ENCODE measurements at places on chromosomes 11 and 22.

DNA sequence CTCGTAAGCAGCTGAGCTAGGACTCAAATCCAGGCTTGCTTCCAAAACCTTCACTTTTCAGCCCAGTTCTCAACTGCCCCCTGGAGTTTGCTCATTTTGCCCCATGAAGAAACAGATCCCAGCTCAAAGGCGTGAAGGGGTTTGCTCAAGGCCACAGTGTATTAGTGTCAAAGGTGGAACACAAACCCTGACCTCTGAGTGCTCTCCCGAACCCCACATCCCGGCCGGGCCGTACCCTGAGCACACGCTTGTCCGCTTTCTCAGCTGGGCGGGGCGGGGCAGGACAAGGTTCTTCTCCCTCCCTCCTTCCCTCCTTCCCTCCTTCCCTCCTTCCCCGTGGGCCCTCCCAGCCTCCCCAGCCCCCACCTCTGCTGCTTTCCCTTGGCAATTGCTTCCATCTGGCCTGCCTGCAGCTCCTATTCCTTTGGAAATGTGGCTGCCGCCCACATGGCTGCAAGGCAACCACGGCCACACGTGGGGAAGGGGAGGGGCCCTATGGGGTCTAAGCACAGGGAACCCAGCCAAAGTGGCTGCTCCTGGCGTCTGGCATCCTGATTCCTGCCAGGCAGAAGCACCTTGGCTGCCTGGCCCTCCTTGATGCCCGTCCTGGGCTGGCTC, 4.1 kb downstream of the ST3GAL4 start:
- no peak for DNase-seq

GRCh38 chr11:70060611-70061293, 17.4 kb upstream of the ANO1 start:
- no peak for DNase-seq

DNA sequence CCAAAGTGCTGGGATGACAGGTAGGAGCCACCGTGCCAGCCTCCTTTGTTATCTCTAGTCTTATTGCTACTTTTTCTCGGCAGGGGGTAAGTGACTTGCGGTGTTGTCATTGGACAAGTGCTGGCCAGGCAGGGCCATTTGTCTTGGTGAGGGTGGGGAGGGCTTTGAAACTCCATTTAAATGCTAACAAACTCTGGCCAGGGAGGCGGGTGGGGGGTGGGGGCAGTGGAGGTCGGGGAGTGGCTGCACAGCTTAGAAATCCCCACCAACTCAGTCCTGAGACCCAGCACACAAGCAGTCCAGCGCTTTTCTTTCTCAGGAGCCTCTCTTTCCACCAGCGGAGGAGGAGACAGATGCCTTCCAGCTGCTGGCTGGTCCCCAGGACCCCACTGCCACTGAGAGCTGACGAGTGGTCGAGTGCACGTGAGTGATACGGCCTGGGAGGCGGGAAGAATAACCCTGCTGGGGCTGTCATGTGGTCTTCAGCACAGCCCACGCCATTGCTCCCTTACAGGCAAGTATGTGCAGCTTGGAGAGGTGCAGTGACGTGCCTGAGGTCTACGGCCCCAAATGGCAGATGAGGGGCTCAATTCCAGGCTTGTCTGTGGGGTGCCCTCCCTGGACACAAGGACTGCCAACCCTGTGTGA, 24.2 kb upstream of the OSBPL5 start:
- no peak for DNase-seq

DNA sequence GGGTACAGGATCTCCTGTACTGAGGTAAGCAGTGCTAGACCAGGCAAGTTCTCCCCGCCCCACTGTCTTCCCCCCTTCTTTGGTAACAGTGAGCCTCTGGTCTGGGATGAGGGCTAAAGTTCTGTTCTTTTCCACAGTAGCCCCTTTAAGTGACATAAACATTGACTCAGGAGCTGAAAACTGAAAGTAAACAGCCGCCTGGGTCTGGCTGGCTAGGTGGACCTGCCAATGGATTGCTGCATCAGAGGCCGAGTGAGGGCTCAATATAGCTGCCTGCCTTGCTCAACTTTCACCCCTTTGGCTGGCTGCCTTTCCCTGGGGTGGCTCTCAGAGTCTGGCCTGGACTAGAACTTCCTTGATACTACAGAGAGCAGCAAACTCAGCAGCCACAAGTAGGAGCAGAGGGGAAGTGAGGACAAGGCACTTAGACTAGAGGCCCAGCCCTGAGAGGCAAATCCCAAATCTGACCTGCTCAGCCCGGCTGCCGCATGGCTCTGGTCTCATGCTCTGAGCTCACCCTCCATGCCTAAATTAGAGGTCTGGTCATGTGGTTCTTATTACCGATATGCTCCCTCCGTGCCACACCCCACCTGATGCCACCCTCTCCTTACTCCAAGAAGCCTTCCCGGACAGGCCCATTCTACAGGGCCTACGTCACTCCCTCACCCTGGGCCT, 9.6 kb upstream of the UCP3 start:
- no peak for DNase-seq

DNA sequence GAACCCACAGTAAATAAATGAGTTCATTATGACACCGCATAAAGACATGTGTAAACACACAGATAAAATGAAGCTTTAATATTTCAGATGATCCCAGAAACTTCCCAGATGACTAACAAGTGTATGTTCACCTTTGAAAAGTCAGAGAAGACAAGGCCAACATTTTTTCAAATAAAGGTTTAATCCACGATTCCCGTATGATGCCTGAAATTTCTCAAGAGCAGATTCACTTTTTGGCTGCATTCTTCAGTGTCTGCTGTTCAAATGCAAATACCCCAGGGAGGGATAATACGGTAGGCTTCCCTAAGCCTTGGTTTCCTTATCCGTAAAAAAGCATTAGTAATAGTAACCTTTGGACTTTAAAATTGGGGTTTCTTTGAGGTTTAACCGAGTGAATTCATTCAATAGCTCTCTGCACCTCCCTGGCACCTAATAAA, 62.5 kb downstream of the SYTL2 start:
- no peak for DNase-seq

DNA sequence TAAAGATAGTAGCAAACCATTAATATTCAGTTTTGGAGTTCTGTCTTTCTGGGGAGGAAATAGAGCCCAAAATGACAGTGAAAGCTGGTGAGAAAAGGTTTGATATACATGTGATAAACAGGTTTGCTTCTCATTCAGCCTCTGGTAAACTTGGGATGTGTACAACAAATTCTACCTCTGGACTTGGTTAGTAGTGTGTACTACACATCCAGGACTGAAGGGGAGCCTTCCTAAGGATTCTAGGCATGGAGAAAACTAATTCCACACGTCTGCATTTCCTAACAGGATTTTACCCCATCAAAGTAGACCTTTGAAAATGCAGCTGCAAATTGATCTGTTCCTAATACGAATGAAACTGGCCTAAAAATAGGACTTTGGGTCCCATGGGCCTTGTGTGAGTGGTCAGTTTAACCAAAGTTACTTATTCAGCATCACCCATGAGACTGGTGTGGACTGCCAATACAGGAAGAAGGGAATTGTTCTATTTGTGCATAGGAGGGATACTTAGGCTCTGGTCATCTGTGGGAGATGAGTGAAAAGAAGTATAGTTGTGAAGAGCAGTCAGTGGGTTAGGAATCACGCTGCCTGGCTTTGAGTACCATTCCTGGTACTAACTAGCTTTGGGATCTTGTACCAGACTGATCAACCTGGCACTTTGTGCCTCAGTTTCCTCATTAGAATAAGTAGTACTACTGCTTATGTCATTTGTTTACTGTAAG, 74.2 kb downstream of the YAP1 start:
- DNase-seq: no peak
